Activated CD8-positive, alpha-beta T cell treated with anti-CD3 and anti-CD28 coated beads, Interleukin-2, amount 10 ng/mL, durations not matched to agents 7 days and 5 days (primary cell): ENCODE measurements at places on chromosomes 7 and 10. TPM values are rescaled to one million over a fixed set of nuclear protein-coding genes. Genes with fewer than 3 reads are reported as not detected.

The HTRA1 gene
- not detected for total RNA-seq

The ERVW-1 gene
- total RNA-seq = not detected

DNA sequence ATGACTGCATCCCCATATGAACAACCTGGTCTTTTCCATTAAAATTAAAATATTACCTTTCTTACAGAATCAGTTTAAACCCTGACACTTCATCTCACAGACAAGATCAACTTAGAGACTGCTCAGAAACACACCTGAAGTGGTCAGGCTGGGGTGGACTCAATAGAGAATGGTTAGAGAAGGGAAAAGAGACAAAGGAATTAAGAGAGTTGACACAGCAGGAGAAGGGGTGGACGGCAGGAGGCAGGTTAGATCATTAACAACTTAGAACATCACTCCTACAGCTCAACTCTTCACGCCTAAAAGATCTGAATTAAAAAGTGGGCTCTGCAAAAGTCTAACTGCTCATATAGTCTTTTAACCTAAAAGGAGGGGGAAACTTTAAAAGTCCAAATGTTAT, 157.7 kb upstream of the COL1A2 start:
- H3K27me3 ChIP-seq = no peaks in the 10 kb centered on the region
- no peaks in the 10 kb centered on the region for H3K36me3 ChIP-seq
- H3K27ac ChIP-seq = no peak overlapping the region
- DNase-seq = no peak
- no peaks in the 10 kb centered on the region for H3K4me1 ChIP-seq

The CLRN3 gene
- total RNA-seq = not detected

DNA sequence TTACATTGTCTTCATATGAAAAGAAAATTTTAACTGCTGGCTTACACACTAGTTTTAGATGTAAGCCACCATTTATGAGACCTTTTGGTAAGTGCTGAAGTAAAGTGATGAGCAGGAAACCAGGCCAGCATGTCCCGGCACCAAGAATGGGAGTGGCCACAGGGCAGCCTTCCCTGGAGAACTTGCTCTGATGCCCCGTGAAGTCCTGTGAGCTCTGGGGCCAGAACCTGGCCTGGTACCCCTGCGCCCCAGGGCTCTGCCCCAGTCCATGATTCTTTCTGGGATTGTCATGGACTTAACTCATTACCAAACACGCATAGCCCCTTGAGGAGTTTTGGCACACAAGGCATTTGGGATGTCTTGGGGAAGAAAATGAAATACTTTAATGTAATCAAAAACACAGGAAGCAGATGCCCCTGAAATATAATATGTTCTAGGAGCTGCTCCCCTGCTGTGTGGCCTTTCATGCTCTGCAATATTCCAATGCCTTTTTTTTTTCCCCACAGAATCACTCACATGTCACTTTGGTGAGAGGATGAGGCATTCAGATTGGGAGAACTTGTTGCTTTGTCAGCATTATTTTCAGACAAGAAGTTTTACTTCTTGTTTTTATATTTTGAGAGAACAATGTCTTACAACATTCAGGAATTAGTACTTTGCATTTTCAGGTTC, 53.1 kb upstream of the CXCL12 start:
- H3K4me1 ChIP-seq = no peaks in the 10 kb centered on the region
- no peak for DNase-seq
- no peaks in the 10 kb centered on the region for H3K27me3 ChIP-seq
- H3K27ac ChIP-seq = no peak overlapping the region

DNA sequence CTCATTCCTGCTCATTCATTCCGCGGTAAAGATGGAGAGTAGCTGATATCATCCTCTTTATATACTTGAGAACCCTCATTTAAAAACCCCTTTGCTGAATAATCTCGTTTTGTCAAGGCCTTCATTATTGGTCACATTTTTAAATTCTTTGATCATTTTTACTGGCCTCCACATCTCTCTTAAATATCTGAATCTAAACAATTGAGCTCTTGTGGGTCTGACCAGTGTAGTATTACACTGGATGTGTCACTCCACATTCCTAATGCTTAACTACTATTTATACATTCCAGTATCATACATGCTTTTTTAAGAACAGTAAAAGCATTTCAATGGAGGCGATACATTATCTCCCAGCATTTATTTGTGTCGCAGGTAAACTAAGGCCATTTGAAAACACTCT, 12.6 kb upstream of the PRPS1L1 start:
- no peaks in the 10 kb centered on the region for H3K36me3 ChIP-seq
- H3K4me1 ChIP-seq = no peaks in the 10 kb centered on the region
- no peak overlapping the region for H3K4me3 ChIP-seq

The TRIM74 gene
- total RNA-seq = 1.7 TPM

DNA sequence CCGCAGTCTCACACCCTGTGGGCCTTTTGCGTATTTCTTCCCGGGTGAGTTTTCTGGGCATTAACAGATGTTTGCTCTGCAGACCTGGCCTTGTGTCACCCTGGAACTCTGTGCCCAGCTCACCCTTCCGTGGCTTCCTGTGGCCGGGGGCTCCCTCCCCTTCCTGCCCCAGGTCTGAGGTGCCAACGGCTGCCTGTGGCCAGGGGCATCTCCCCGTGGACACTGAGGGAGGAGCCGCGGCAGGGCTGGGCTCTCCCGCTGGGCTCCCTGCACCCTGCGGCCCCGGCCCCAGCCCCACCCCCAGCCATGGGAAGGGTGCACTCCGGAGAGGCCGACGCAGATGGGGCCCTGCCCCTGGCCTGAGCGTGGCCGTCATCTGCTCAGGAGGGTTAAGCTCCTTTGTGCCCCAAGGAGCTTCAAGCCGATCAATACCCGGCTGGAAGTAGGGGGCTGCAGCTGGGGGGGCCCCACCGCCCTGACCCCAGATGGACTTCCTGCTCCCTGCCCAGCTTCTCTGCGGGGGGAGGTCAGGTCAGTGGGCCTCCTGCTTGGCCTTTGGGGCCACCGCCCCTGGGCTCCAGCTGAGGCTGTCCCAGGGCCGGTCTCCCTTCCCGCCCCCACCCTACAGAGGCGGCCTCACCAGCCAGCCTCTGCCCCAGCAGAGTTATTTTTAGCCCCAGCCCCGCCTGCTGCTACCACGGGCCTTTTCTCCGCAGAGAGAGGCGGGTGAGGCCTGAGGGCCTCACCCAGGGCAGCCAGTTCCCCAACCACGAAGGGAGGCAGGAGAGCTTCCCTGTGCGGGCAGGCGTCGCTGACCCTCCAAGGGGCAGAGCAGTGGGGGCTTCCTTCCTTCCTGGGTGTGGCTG, 24.2 kb downstream of the PWWP2B start:
- no peaks in the 10 kb centered on the region for H3K36me3 ChIP-seq
- DNase-seq = peak; percentile 66
- peak overlapping the region; percentile 72 for H3K27ac ChIP-seq
- no peaks in the 10 kb centered on the region for H3K27me3 ChIP-seq
- H3K4me1 ChIP-seq = peaks cover 45% of the 10 kb centered on the region

The AGFG2 gene
- total RNA-seq = 46.0 TPM

- no peaks in the 10 kb centered on the region for H3K36me3 ChIP-seq
- H3K4me1 ChIP-seq = no peaks in the 10 kb centered on the region
- no peak overlapping the region for H3K4me3 ChIP-seq
- DNase-seq = no peak
- peaks cover 11% of the 10 kb centered on the region for H3K27me3 ChIP-seq
Measured at GRCh38 chr10:43047288-43047970, 29.4 kb upstream of the RET start.

DNA sequence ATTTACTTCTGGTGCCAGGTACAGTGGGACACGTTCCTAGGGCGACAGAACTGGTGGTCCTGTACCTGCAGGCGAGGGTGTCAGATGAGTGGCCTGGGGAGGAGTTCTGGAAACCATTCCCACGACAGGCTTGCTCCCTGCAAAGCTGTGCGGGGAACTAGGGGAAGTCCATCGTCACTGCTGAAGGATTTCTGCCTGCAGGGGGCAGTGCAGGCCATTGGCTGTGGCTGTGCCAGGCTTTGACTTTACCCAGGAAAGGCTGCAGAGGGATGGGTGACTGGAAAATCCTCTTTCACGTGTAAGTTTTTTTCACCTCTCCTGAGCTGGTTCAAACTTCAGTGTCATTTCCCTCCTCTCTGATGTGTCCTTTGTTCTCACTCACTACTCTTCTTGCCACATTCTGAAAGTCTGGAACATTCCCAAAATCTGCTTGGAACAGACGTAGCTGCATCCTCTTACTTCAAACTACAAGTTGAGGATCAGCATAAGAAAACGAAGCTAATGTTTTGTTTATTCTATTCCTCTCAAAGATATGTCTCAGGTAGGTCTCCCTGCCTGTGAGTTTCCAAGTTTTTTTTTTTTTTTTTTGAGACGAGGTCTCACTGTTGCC, 126.5 kb downstream of the SH2D4B start:
- no peak overlapping the region for H3K27ac ChIP-seq
- no peaks in the 10 kb centered on the region for H3K4me1 ChIP-seq
- peak; percentile 58 for DNase-seq
- H3K36me3 ChIP-seq = no peaks in the 10 kb centered on the region
- H3K27me3 ChIP-seq = peaks cover 2% of the 10 kb centered on the region
- no peak overlapping the region for H3K4me3 ChIP-seq

- H3K27ac ChIP-seq = no peak overlapping the region
- H3K4me3 ChIP-seq = no peak overlapping the region
- H3K36me3 ChIP-seq = no peaks in the 10 kb centered on the region
Measured at GRCh38 chr7:145520284-145520683, 596.3 kb upstream of the CNTNAP2 start.

The C7orf33 gene
- total RNA-seq = not detected

The BTBD16 gene
- not detected for total RNA-seq
